ENCODE measurements at places on chromosomes 7 and 10.

GRCh38 chr7:111076205-111076604, 14.7 kb upstream of the LRRN3 start:
- DNase-seq, result peak; percentile 21

DNA sequence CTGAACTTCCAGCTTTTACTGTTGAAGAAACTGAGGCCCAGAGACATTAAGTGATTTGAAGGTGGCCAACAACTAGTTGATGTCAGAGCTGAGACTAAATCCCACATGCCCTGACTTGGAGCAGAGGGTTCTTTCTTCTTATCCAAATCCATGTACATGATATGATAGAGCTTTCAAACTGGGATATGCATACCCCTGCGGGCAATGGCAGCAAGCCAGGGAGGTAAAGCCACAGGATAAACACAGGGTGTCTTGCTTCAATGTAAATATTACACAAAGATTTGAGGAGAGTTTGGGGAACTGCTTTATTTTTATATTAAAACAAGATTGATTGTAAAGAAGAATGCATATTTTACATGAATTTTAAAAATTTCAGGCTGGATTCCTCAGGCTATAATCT, 2.3 kb upstream of the LRRC72 start:
- no peak for DNase-seq

DNA sequence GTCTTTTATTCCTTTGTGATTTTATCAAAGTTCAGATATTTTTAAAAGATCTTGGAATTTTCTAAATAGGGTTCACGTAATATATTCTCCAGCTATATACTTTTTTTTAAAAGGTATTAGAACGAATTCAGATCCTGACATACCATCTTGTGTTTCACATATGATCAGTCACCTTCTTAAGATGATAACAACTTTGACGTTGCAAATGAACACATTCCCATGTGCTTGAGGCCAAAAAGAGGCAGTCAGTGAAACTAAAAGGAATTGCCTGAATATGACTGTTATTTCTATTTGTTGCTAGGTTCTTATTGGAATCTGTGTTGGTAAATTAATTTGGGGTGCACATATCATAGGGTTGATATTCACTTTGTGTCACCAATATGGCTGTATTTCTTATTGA, 310.1 kb downstream of the MDFIC start:
- no peak for DNase-seq

DNA sequence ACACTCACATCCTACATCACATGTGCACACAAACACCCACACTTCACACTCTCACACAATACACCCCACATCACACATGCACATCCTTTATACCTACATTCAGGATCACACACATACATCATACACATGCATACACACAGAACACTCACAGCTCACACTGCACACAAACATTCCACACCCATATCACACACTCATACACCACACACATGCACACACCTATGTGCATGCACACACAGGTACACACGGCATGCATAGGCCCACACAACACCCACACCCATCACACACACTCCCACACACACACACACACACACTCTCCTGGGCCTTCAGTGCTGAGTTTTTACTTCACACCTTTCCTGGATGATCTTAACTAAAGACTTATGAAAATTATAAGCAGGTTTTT, 220.5 kb downstream of the DNAJB6 start:
- no peak for DNase-seq

- peak; percentile 64 for DNase-seq
Measured at GRCh38 chr7:47039904-47040303, 542.0 kb downstream of the TNS3 start.
